ENCODE measurements at places on chromosomes 16 and 17.

GRCh38 chr16:50550035-50550434, 1.8 kb downstream of the NKD1 start:
- no peak for DNase-seq
- H3K27me3 ChIP-seq: peaks cover 25% of the 10 kb centered on the region
- peaks cover 20% of the 10 kb centered on the region for H3K4me1 ChIP-seq
- peak overlapping the region; percentile 62 for H3K4me3 ChIP-seq
- peaks cover 4% of the 10 kb centered on the region for H3K36me3 ChIP-seq

DNA sequence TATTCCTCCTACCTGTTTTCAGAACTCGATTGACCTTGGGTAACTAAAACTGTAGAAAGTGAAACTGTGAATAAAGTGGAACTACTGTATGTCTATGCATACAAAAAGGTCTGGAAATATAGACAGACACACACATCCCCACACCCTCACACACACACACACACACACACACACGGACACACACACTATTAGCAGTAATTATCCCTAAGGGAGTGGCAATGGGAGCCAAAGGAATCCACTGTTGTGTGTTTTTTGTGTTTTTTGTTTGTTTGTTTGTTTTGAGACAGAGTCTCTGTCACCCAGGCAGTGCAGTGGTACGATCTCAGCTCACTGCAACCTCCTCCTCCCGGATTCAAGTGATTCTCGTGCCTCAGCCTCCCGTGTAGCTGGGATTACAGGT, 26.6 kb upstream of the SRCIN1 start:
- H3K36me3 ChIP-seq: no peaks in the 10 kb centered on the region
- DNase-seq: peak; percentile 25
- H3K27ac ChIP-seq: no peak overlapping the region
- H3K4me3 ChIP-seq: no peak overlapping the region
- peaks cover 3% of the 10 kb centered on the region for H3K4me1 ChIP-seq
- peaks cover 5% of the 10 kb centered on the region for H3K27me3 ChIP-seq

DNA sequence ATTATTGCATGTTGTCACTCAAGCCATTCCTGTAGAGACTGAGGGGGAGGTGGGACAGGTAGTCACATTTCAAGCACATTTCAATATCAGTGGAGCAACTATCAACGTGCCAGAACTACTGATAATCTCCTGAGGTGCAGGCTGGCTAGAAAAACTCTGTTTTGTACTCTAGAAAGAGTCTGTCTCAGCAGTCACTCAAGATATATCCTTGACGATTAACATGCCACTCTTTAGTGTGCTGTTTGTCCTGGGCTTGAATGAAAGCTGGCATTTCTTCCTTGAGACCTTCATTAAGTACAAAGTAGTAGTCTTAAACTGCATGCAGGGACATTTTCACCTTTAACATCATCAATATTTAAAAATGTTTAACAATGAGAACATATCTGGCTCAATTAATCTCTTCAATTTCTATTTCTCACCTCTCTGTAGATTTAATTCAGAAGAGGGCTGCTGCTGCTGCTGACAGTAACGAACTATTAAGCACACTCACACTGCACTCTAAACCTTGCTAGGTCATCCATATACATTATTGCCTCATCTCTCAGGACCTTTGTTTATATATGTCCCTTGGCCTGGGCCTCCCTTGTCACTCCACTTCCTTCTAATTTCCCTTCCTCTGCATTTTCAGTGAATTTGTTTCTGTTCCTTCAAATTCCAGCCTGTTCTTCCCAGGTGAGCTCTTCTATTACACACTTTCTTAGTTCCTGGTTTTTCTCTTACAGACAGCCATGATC, 412.0 kb downstream of the HAPSTR1 start:
- H3K27me3 ChIP-seq: no peaks in the 10 kb centered on the region
- H3K4me1 ChIP-seq: no peaks in the 10 kb centered on the region
- no peaks in the 10 kb centered on the region for H3K36me3 ChIP-seq
- DNase-seq: no peak
- no peak overlapping the region for H3K27ac ChIP-seq

DNA sequence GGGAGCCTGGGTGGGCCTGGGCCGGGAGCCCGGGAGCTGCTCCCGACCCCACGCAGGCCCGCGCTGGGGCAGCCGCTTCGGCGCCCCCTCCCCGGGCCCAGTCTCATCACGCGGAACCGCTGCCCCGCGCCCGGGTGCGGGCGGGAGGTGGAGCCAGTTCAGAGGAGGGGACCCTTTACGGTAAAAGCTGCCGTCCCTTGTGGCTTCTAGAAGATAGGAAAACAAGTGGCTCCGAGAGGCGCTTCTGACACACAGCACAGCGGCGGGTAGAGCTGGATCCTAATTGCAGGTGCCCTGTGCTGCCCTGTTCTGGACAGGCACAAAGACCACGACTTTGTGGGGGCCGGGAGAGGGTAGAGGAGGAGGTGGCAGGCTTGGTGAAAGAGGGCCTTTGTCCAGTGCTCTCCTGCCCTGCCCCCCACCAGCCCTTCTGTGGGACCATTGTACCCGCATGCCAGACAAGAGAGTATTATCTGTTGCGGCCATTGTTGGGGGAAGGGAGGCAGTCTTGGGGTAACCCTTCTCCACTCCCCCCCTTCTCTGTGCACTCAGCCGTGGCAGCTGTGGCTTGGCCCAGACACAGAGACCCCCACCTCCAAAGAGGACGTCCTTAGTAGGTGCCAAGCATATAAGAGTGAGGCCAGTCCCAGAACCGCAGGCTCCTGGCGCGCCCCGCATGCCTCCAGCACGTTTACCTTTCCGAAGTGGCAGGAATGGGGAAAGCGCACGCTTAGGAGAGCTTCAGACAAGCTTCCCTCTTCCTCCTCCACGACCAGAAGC, 736 bp downstream of the CNP start:
- peaks cover 47% of the 10 kb centered on the region for H3K4me1 ChIP-seq
- DNase-seq: no peak
- peak overlapping the region; percentile 80 for H3K4me3 ChIP-seq
- no peaks in the 10 kb centered on the region for H3K27me3 ChIP-seq
- H3K27ac ChIP-seq: peak overlapping the region; percentile 74

DNA sequence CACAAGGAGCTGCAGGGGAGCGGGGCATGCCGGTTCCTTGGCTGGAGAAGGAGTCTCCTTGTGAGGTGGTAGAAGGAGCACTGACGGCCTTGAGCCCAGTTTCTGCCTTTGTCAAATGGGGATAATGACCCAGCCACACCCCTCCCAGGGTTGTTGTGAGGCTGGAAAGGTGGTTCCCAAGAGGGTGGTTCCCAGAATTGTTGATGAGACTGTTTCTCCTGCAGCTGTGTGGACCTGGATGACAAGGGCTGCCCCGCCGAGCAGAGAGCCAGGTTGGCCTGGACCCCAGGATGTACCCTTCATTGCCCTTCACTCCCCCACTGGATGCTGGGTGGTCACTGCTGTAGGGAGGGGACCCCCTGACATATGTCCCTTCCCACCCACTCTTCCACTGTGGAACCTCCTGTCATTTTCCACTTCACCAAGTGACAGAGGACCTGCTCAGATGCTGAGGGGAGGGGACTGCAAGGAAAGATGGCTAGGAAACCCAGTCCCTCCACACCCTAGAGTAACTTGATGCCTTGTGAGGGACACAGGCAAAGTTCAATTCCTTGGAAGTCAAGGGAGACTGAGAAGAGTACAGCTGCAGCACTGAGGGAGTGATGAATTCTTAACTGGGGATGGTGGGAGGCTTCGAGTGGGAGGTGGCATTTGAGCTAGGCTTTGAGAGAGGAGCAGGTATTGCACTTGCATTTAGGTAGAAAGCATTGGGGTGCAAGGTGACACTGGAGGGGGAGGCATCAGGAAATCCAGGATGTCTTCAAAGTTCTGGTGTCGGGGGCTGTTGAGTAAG, 10.6 kb downstream of the MIEN1 start:
- no peaks in the 10 kb centered on the region for H3K27me3 ChIP-seq
- H3K4me1 ChIP-seq: no peaks in the 10 kb centered on the region
- DNase-seq: no peak
- no peak overlapping the region for H3K27ac ChIP-seq
- H3K36me3 ChIP-seq: peaks cover 27% of the 10 kb centered on the region

DNA sequence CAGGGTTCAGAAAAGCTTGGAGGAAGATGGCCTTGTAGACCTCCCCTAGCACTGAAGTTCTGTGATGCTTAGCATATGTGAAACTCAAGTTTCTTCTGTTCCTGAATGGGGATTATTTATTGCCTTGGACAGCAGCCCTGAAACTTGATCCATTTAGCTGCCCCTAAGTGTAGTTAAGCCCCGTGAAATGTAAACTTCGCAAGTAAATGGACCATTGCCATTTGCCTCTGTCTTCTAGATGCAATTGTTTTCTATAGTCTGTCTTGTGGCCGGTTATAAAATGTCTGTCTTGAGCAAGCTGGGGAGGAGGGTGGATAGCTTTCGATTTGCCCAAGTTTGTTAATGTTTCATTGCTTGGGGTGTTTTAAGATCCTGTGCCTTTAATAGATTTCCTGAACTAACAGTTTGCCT, 261.8 kb downstream of the CDH13 start:
- no peaks in the 10 kb centered on the region for H3K36me3 ChIP-seq
- DNase-seq: no peak
- H3K27ac ChIP-seq: no peak overlapping the region
- H3K4me1 ChIP-seq: peaks cover 15% of the 10 kb centered on the region

GRCh38 chr17:66898536-66898935, 63.6 kb downstream of the CACNG5 start:
- no peak overlapping the region for H3K4me3 ChIP-seq
- H3K27me3 ChIP-seq: peaks cover 9% of the 10 kb centered on the region
- H3K36me3 ChIP-seq: no peaks in the 10 kb centered on the region
- no peaks in the 10 kb centered on the region for H3K4me1 ChIP-seq

- no peak overlapping the region for H3K4me3 ChIP-seq
- no peaks in the 10 kb centered on the region for H3K36me3 ChIP-seq
- no peaks in the 10 kb centered on the region for H3K27me3 ChIP-seq
- peaks cover 36% of the 10 kb centered on the region for H3K4me1 ChIP-seq
- DNase-seq: no peak
Measured at GRCh38 chr16:53910990-53911389, 207.0 kb downstream of the FTO start.

- H3K4me3 ChIP-seq: no peak overlapping the region
- no peaks in the 10 kb centered on the region for H3K27me3 ChIP-seq
- peaks cover 31% of the 10 kb centered on the region for H3K4me1 ChIP-seq
- H3K36me3 ChIP-seq: no peaks in the 10 kb centered on the region
- peak overlapping the region; percentile 93 for H3K27ac ChIP-seq
- no peak for DNase-seq
Measured at GRCh38 chr16:53775106-53775820, 71.3 kb downstream of the FTO start.

DNA sequence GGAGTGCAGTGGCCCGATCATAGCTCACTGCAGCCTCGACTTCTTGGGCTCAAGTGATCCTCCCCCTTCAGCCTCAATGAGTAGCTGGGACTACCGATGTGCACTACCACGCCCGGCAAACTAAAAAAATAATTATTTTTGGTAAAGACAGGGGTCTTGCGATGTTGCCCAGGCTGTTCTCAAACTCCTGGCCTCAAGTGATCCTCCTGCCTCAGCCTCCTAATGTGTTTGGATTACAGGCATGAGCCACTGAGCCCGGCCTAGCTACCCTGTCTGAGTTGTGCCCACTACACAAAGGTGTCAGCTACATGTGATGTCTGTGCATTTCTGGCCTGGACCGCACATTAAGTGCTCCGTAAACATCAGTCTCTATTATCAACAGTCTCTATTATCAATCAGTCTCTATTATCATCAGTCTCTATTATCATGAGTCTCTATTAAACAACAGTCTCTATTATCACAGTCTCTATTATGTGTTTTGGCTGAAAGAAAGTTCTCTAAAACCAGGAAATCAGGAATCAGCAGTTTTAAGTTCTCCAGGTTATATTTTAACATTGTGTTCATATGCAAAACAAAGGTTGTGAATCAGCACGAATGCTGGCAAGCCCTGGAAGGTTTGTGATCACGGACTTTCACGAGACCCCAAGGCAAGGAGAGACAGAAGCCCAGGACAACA, 721 bp upstream of the WWOX start:
- peaks cover 13% of the 10 kb centered on the region for H3K4me1 ChIP-seq
- H3K27ac ChIP-seq: peak overlapping the region; percentile 91
- no peaks in the 10 kb centered on the region for H3K36me3 ChIP-seq
- peaks cover 10% of the 10 kb centered on the region for H3K27me3 ChIP-seq
- peak overlapping the region; percentile 88 for H3K4me3 ChIP-seq

DNA sequence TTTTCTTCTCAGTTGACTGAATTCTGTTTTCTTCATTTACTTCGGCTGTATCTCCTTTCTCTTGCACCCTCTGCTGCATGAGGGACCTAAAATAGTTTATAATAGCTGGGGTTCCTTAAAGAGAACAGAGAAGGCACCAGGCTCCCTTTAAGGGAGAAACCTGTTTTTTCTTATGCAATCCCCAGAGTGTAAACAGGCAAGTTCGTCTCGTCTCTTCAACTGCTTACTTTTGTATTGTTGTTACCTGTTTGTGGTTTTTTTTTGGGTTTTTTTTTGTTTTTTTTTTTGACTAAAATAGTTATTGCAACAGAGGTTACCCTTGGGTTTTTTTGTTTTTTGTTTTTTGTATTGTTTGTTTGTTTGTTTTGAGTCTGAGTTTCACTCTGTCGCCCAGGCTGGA, 3.7 kb upstream of the LDHD start:
- peaks cover 9% of the 10 kb centered on the region for H3K4me1 ChIP-seq
- no peak overlapping the region for H3K27ac ChIP-seq
- H3K4me3 ChIP-seq: no peak overlapping the region
- no peak for DNase-seq

DNA sequence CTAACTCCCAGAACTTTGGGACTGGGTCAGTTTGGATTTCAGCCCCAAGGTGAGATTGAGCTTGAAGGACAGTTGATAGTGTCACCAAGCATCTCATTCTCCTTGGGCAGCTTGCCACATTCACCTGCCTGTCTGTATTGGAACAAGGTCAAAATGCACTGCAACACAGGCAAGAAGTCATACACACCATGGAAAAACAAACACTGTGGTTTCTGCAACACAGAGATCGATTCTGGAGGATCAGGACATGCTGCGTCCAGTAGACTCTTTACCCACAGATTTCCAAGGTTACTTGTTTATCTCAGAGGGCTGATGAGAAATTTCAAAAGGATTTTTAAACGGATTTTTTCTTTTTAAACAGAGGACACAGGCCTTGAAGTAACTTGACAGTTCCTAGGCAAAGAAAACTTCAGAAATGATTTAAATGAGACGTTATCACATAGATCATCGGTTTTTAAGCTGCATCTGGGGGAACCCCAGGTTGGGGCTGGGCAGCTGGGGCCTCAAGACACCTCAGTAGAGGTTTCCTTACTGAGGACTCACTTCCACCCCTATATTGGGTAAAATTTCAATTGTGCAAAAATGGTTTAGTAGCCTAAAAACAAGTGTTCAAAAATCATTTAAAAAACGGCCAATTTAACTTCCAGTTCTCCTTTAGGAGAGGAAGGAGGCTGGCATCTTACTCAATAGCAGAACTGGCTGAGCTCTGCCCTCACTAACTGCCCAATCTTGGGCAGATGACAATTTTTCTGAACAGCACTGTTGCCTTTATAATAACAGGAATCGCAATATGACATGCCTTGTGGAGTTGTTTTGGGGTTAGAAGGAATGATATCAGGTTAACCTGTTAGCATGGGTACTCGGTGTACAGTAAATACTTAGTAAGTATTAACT, 299.3 kb downstream of the XYLT1 start:
- peaks cover 2% of the 10 kb centered on the region for H3K36me3 ChIP-seq
- DNase-seq: no peak
- H3K4me1 ChIP-seq: no peaks in the 10 kb centered on the region
- H3K27me3 ChIP-seq: no peaks in the 10 kb centered on the region
- H3K4me3 ChIP-seq: no peak overlapping the region
